ENCODE measurements at places on chromosomes 6 and 20.
A peak's percentile ranks its signal among the peaks of the same experiment; 100 is the strongest.

DNA sequence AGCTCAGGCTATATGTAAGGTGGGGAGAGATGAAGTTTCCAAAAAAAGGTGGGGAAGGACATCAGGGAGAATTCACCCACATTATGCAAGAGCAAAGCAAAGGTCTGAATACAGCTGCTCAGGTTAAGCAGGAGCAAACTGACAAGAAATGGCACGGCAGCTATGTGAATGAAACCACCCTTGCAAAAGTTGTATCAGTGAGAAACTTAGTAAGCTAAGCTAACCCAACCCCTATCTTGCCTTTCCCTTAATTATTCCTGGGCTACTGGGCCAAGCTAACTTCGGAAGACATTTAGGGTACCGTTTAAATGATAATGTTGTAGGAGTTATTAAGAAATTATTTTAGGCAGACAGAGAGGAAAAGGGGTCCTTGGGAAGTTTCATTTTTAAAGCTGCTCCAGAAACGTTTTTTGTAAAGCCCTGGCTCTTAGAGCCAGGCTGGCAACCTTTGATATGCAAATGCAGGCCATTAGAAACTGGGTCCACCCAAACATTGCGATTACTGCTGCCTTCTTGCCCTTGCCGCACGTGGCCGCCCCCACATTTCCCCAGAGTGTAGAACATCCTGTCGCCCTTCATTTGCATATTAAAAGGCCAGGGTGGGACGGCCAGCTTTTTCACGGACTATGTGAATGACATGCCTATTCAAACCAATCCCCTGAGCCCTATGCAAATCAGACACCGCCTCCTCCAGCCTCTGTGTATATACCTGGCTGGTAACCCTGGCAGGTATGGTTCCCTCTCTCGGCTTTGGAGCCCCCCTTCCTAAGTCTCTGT lies 60.5 kb upstream of the SAMD5 start:
- no peak for DNase-seq

DNA sequence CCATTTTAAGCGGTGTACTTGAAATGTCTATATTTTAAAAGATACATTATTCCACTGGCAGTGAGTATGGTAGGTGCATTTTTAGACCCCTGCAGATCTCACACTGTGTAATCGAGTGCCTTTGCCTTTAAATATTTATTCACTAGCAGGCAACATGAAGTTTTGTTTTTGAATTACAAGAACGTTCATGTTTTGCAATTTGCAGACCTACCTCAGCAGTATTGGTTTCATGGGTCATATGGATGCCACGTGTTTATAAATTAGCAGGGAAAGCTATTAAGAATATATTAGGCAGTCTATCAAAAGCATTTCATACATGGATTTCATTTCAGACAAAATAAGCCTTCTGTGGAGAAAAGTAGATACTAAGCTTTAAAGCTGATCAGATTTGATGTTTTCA lies 7.2 kb downstream of the MAP3K4 start:
- no peak for DNase-seq

- DNase-seq, result no peak
Observed at GRCh38 chr6:135254471-135254870, 73.4 kb downstream of the MYB start.

- peak; percentile 87 for DNase-seq
Observed at GRCh38 chr6:152575621-152576150, 61.5 kb downstream of the SYNE1 start.
